ENCODE measurements at places on chromosomes 4 and X.

DNA sequence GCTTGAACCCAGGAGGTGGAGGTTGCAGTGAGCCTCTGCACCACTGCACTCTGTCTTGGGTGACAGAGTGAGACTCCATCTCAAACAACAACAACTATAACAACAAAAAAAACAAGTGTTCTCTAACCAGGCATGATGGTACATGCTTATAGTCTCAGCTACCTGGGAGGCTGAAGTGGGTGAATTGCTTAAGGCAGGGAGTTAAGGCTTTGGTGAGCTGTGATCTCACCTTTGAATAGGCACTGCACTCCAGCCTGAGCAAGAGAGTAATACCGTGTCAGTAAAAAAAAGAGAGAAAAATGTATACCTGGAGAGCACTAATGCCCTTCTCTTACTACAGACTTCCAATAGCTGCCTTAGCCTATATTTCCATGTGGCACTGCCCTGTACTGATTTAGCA, 18.9 kb upstream of the USP9X start:
- DNase-seq, result no peak

- no peak for DNase-seq
Measured at GRCh38 chr4:139768366-139768765, 102.7 kb downstream of the MGST2 start.

DNA sequence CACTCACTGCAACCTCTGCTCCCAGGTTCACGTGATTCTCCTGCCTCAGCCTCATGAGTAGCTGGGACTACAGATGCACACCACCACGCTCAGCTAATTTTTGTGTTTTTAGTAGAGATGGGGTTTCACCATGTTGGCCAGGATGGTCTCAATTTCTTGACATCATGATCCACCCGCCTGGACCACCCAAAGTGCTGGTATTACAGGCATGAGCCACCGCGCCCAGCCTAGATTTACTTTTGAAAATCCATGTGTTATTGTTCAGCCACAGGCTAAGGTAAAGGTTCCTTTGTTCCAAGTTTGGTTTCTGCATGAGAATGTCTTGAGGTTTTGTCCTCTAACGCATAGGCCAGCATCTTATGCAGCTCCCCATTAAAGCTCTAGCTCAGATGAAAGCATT, 371.6 kb downstream of the DMD start:
- DNase-seq, result no peak

- no peak for DNase-seq
Measured at GRCh38 chr4:13371048-13371447, 113.1 kb downstream of the RAB28 start.

- DNase-seq, result no peak
Measured at GRCh38 chr4:128241019-128241418, 46.6 kb downstream of the PGRMC2 start.

- no peak for DNase-seq
Measured at GRCh38 chrX:40504801-40505605, 75.8 kb upstream of the ATP6AP2 start.

DNA sequence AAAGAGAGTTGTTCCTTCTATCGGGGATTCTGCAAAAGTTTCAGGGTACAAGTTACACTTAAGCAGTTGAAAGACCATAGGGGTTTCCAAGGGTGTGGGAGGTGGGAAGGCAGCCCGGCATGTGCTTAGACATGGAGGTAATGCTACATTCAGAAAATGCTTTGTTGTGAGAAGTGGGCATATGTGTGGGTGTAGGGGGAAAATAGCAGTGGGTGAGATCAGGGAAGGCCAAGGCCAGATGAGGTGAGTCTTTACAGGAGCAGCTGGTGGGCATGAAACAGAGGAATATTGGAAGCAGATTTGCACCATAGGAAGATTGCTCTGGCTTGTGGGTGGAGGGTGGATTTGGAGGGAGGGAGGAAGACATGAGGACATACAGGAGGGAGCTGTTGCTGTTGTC, 8.3 kb downstream of the CYTL1 start:
- no peak for DNase-seq

- DNase-seq, result no peak
Measured at GRCh38 chrX:22445880-22446279, 173.2 kb downstream of the CBLL2 start.

GRCh38 chrX:40263014-40263560, 165.3 kb upstream of the BCOR start:
- no peak for DNase-seq

GRCh38 chr4:153399358-153399757, 54.9 kb downstream of the MND1 start:
- DNase-seq, result no peak

DNA sequence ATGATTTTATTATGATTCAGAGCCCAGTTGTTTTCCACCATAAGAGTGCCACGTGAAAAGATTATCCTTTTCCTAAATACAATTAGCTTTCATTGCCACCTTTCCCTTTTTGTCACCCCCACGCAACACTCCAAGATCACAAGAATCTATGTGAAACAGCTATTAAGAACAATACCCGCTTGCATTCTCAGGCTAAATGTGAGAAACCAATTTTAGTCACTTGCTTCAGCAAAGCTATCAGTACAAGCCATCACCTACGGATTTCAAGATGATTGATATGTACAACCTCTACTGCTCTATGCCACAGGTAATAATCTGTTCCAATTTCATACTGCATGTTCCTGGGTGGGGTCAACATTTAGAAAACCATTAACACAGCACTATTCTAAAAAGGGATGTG, 2.5 kb downstream of the ATP11C start:
- no peak for DNase-seq

- DNase-seq, result no peak
Measured at GRCh38 chrX:119398974-119399771, at the start of gene SLC25A43. Gene SLC25A43, plus strand, starts transcription at chrX:119399336. Its CDS starts 68 bp downstream, at chrX:119399404.

DNA sequence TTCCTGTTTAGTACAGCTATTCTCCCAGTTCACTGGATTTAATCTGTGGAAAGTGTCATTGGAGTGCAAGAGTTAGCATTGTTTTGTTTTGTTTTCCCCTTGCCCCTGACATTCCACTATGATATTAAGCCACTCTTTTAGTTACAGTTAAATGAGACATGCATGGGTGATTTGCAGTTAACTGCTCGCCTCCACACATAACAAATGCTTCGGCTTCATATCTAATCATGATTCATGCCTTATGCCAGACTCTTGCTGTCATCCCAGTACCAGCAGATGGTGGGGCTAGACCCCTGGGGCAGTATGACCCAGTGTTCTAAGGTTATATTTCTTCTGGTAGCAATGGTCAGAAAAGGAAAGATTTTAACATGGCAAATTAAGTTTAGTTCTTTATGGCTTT, 80.1 kb downstream of the RAP1GDS1 start:
- no peak for DNase-seq

- DNase-seq, result no peak
Measured at GRCh38 chr4:38406243-38406642, 257.8 kb upstream of the KLF3 start.

DNA sequence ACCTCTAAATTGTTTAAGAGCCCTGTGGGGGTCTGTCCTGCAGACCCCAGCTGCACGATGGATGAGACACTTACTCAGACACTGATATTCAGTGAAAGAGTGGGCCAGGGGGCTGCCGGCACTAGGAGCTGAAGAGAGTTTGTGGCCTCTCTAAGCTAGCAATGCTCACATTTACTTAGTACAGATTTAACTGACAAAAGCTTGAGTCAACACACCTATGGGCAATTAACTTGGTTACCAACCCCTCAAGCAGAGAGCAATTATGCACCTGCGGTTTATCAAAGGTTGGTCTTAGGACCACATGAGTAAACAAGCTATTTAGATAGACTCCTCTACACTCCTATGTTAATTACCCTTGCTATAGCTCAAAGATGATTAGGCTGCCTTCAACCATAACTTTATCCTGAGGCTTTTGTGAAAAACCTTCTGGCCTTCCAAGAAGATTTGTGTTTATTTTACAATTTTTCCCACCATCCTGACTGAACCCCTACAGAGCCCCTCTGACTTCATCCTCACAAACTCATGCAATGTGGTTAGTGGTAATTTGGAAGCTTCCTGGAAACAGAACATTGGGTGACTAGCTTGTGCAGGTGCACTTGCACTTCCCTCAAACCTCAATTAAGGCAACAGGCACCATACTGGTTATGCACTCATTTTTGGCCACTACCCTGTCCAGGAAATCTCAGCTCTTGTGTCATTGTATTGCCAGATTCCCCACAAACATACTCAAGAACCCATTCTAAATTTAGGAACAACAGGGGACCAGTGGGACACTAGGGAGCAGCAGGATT, 234.4 kb upstream of the ITM2A start:
- no peak for DNase-seq

- no peak for DNase-seq
Measured at GRCh38 chrX:29728639-29729038, 486.7 kb upstream of the MAGEB2 start.

- no peak for DNase-seq
Measured at GRCh38 chr4:74549936-74550335, 105.0 kb downstream of the AREG start.

DNA sequence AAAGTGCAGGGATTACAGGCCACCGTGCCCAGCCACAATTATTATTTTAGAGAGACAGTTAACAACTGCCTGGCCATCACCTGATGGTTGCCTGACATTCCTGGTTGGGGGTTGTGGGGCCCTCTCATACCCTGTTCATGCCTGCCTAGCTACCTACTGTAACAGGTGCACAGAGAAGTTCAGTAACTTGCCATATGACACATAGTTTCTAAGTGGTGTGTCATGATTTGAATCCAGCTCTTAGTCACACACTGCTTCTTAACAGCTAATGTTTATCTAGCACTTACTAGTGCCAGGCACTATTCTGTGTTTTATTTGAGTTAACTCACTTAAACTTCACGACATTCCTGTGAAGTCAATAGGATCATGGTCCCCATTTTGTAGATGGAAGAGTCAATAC, 122.7 kb upstream of the JADE1 start:
- DNase-seq, result no peak

- no peak for DNase-seq
Measured at GRCh38 chrX:154059231-154059630, 38.3 kb downstream of the MECP2 start.

GRCh38 chr4:165368114-165368513, 10.7 kb upstream of the CPE start:
- DNase-seq, result no peak

DNA sequence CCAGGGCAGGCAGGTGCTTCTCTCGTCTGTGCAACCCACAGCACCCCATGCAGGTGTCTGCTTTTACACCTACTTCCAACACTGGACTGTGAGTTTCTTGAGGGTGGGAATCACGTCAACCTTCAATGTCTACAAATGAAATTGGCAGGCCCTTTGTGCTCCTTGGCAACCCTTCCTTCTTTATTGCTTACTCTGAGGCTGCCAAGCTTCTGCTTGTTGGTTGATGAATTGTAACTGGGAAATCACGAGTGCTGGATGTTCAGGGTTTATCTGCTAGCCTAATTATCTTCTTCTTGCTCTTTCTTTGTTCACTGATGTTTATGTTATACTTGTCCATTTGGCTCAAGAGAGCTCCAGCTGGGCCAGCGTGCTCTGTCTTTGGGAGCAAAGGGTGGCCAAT, 2.5 kb upstream of the DGAT2L6 start:
- no peak for DNase-seq

DNA sequence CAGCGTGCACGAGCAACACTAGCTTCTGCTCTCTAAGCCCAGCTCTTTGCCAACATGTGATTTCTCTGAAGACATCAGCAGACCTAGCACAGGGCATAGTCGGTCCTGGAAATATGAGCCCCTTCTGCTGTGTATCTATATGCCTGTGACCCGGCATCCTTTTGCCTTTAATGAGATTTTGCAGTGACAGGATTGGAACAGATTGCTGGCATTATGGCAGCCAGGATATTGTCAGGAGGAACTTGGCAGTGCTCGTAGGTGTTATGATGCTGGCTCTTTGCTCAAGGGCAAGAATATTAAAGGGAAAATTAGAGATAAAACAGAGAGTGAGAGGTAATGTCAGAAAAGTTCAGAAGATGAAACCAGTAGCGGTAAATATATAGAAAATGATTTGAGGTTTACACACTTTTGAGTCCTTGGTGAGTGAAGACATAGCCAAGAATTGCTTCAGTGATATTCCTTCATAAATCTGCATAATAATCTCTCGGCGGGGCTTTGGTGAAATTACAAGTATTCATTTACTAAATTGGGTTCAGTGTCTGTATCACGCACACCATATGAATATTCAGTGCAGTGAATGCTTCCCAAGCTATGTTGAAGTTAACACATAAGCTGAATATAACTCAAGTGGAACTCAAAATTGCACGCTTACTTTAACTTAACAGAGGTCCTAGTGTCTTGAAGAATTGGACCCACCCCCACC, 502.1 kb upstream of the NR3C2 start:
- DNase-seq, result no peak

DNA sequence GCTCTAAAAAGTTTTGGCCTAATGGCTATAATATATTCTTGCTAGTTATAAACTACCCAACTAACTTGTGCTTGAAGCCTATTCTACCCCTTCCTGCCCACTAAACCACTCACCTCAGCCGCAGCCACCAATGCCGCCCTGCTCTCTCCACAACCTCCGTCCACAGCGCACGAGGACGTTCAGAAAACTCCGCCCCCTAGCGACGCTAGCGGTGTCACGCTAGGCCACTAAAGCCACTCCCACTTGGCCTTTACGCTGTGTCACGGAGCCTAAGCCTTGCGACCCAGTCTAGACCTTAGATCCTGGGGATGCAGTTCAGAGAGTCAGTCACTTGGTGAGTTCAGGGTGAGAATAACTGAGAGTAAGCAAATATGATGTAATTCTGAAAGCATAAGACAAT, at the start of gene TEX11:
Gene TEX11 (minus strand): TSS at position 171 of the 400 bp plus-strand sequence. CDS start 922 bp downstream, outside the sequence.
- no peak for DNase-seq

DNA sequence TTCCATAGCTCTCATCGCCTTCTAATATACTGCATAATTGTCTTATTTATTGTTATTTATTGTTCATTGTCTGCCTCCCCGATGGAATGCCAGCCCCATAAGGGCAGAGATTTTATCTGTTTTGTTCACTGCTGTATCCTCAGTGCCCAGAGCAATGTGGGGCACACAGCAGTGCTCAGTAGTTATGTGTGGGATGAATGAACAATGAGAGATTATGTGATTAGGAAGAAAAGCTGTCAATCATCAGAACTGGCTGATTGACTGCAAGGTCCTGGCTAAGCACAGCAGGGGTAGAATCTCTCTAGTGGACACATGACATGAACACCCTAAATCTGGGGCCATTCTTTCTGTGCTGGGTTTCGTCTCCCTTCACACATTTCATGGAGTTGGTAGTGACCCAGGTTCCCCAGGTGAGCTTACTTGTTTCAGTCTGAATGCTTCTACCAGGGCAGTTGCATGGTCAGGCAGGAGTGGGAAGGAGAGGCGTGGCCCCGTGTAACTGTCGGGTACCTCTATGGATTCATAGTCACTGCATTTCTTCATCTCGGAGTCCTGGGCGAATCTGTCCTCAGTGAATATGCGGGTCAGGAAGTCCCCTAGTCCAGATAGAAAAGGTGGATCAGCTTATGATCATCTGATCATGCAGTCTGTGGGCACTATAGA, 12.6 kb downstream of the PPEF2 start:
- no peak for DNase-seq
